Smooth muscle cell of the brain vasculature (primary cell): ENCODE measurements at places on chromosomes 3 and 15.

DNA sequence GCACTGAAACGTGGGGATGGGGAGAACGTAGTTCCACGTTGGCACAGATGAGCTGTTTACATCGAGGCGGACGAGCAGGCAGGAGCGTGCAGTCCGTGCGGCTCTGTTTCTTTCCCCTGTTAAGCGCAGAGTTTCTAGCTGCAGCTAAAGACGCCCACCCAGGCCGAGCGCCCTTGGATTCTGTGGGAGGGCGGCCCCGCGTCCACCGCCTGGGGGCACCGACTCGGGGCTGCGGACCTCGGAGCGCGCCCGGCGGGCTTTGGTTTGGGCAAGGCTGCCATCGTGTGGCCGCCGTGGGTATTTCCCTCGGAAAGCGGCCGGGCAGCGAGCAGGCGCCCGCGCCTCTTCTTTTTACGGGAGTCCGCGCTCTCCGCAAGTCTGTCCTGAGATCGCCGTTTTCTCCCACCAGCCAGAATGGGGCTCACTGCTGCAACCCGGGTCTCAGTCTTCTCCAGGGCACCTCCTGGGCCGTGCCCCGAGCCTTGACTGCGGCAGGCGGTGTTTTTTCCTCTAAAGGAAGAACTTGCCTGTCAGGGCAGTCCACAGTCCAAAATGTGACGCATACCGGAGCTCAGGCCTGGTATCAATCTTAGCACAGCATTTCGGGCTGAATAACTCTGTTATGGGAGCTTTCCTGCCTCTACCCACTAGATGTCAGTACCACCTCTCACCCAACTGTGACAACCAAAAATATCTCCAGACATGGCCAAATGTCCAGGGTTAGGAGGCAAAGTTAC, 219.9 kb upstream of the IGF1R start:
- DNase-seq, result no peak

DNA sequence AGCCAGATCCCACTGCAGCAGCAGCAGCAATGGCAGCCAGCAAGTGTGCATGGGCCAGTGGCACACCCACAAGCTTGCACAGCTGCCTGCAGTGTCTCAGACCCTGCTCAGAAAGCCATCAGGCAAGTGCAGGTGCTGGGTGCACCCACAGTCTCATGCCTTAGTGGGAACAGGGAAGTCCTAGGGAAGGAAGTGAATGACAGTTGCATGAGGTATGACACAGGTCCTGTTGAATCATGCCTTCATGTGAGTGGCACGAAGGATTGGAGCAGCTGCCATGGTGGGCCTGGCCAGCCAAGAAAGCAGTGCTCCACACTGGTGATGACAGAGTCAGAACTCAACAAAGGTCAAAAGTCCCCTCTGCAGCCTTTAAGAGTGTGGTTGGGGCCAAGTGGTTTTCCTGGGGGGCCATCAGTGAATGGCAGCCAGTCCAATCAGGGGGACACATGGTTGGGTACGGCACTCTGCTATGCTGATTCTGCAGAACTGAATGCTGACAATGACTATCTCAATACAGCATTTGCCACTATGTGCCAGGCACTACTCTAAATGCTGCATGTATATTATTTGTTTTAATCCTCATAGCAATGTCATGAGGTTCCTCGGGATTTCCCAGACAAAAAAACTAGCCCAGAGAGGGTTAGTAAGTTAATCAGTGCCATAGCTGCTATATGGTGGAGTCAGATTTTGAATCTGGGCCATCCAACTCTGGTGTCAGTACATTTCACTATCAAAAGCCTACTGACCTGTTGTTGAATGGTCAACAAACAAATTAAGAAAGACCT, 94.3 kb downstream of the AQP9 start:
- DNase-seq, result no peak

GRCh38 chr3:62832553-62832952, 42.7 kb downstream of the CADPS start:
- DNase-seq, result no peak

- DNase-seq, result no peak
Observed at GRCh38 chr15:79933231-79933630, 36.4 kb upstream of the MTHFS start.
